ENCODE measurements at places on chromosomes 12 and 14.

- no peak for DNase-seq
Measured at GRCh38 chr12:1807087-1807860, 13.1 kb upstream of the LRTM2 start.

GRCh38 chr14:103156651-103157378, 33.6 kb downstream of the TNFAIP2 start:
- no peak for DNase-seq

DNA sequence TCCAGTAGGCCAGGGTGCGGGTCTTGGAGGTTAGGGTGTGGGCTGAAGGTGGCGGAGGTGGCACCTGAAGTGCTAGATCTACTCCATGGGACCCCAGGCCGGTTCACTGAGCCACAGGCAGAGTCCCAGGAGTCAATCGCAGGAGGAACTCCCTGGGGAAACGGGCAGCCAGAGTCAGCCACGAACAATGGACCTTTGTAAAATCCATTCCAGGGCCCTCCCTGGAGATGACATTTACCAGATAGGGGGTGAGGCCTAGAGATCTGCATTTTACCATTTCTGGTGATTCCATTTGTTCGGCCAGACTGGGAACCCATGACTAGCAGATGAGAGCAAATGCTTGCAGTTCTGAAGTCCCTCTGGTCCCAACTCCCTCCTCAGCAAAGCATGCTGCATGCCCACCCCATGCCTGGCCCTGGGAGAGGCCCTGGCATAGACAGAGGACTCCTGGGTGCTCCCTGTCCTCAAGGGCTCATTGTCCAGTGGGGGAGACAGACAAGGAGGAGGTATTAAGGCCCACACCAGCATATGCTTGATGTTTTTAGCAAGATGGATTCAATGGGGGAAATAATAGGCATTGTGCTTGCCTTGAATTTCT, 115.5 kb downstream of the EML1 start:
- DNase-seq = no peak

DNA sequence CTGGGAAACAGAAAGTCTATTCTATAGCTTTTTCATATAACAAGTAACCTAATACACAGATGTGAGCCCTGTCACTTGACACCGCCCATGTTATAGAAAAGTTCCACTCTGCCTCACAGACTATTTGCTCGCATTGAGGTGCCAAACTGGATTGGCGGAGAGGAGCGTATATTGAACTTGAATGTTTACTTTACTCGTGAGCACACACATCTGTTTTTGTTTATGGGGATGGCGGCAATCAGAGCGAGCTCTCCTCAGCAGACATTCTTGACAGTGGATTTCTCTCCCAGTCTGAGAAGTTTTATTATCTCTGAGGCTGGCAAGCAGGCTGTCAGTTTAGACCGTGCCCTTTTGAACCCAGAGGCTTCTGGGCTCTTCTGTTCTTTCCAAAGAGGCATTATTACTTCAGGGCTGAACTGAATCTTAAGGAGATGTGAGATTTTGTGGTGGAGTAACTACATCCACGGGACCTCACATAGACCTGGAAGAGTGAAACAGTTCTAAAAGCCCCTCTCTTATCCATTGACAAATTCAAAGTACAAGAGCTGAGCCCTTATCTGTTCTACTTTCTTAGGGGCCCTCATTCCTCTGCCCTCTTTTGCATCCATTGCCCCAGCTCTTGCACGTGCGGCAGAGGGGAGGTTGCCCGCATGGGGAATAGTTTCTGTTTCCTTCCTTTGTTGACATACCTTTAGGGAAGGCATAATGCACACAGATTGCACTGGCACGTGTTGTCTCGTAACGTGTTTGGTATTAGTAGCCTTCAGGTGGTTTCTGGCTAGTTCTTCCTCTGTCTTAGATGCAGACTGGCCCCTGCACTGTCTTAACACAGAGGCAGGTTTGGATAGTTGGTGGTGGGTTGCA, 68.2 kb downstream of the DRAM1 start:
- DNase-seq = no peak

- DNase-seq = no peak
Measured at GRCh38 chr12:49051373-49051764, 9.2 kb downstream of the KMT2D start.

- DNase-seq = peak; percentile 57
Measured at GRCh38 chr14:52313903-52314594, at the start of gene PTGER2. Gene PTGER2 (plus strand): TSS chr14:52314312. CDS start chr14:52314549, 237 bp downstream.

DNA sequence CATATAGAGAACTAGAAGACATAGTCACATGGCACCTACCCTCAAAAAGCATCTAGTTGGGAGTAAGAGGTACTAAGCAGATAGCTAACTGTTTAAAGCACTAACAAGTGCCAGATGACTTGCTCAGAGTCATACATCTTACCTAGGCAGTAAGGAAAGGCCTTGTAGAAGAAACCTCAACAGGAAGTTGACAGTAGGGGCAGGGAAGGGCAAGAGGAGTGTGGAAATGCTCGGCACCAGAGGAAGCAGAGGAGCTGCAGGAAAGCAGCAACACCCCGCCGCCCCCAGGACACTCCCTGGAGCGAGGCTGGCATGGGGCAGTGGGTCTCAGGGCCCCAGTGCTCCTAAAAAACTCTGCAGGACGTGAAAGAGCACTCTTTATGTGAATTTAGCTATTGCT, 92.9 kb downstream of the PPP2R5C start:
- DNase-seq = no peak

DNA sequence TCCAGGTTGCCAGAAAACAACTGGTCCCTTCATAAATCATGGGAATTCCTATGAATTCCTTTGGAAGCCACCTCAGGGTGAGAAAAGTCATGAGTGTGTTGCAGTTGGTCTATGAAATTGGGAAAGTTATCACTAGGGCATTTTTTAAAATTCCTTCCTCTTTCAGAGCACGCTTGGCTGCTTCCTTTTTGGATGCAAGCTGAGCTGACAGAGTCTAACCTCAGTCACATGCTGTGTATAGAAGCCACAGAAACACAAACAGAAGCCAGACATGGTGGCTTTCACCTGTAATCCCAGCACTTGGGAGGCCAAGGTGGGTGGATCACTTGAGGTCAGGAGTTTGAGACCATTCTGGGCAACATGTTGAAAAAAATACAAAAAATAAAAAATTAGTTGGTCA, 21.7 kb upstream of the HELB start:
- no peak for DNase-seq

DNA sequence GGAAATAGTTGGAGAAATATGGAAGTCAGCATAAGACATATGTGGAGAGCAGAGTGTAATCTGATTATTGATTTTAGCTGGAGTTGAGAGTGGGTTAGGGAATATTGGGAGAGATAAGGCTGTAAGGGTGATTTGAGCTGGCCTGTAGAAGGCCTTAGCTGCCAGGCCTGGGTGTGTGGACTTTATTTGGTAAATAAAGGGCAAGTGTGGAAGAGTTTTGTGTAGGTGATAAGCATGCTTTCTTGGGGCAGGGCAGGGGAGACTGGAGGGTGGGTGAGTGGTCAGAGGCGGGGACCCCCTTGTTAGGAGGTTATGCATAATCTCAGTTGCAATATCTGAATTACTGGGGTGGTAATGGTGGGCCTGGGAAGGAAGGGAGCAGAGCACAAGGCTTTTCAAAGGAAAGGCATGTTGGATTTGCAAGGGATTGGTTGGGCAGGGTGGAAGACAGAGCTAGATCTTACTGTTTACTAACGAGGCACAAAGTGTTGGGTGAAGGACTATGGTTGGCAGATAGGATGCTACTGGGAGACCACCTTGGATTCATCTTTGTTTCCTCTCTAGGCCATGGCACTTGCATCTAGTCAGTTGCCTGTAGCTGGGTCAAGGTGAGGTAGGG, 5.5 kb downstream of the KHNYN start:
- DNase-seq = no peak

DNA sequence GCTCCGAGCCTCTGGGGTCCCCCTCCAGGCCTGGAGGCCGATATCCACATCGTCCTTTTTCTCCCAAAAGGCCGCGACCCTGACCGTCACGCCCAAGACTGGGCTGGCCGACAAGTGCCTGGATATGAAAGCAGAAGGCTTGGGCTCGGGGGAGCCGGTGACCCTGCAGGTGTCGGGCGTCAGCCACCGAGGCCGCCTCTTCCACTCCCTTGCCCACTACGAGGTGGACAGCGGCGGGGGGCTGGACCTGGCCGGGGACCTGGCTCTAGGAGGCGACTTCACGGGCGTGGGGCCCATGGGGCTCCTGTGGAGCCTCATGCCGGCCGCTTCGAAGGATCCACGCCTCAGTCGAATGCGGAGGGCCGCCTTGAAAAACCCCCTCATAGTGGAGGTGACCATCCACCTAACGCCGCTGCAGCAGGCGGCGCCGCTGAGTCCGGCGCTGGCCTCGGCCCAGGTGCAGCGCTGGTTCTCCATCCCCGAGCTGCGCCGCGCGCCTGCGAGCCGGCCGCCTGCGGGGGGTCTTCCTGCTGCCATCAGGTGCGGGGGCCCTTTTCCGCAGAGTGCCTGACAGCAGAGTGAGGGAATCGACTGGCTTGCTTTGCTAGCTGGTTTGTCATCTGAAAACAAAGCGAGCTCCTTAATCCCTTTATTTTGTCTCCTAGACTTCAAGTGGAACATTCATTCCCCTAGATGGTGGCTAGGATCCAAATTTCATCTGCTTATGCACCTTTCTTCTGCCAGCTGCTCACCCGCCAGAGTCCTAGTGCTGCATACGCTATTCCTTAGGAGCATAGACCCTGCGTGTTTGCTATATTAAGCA, 10.6 kb upstream of the DNAL1 start:
- no peak for DNase-seq

GRCh38 chr14:68788275-68788995, 4.4 kb downstream of the ZFP36L1 start:
- DNase-seq = no peak

DNA sequence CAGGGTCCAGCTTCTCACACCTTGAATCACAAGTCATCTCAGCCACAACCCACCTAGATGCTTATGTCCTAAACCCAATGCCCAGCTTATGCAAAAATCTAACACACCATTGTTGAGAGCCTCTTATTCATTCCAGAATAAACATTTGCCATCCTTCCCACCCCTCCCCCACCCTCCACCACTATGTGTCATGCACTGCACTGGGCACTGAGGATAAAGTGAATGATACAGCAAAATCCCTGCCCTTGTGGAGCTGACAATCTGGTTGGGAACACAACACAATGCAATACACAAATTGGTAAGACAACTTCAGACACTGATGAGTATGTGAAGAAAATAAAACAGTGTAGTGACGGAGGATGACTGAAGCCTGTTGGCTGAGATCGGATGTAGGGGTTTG, 1.4 kb upstream of the GLTP start:
- no peak for DNase-seq

DNA sequence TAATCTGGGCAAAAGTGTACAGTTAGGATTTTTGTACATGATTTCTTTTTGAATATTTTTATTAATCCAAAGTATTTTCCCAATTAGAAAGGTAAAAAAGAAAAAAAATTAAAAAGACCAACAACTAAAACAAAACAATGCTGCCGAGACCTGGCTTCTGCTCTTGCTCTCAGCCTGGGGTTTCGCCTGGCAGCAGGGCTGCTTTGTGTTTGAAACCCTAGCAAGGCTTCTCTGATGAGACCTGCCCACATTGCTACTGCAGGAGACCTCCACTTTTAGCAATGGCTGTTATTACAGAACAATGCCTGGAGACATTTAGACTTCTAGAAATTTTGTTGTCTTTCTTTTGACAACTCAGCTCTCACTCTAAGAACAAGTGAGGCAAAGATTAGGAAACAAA, 1153.0 kb upstream of the TMEM132C start:
- DNase-seq = no peak

DNA sequence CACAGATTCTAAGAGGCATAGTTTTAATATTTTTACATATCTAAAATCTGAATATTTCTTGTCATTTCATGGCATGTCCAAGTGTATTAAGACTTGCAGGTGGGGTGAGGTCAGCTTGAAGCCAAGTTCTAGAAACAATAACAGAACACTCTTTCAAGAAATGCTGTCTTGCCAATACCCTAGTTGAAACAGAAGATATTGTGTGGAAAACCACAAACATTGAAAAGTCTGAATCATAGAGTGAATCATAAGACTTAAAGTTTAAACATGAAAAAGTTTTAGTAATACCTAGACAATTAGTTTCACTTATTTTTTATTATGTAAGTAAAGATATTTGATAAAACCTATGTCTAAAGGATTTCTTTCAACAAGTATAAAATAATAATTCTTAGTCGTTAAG, 191.5 kb upstream of the CAND1 start:
- DNase-seq = no peak

- no peak for DNase-seq
Measured at GRCh38 chr12:101004898-101005297, 205.1 kb downstream of the SLC5A8 start.

DNA sequence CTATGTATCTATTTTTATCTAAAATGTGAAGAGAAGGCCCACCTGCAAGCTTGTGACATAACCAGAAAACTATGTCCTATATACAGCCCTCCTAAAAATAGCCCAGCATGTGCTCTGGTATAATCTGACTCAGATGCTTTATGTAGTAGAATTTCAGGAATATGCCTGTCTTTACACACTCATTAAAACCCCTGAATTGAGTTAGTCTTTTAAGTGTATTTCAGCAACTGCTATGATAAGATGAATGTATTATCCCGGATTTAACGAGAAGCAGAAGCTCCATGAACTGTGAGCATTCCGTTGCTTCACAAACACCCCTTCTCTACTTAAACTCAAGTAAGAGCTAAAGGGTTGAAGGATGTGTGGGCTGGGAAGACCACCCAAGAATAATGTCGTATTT, 89.9 kb upstream of the PRICKLE1 start:
- DNase-seq = no peak

DNA sequence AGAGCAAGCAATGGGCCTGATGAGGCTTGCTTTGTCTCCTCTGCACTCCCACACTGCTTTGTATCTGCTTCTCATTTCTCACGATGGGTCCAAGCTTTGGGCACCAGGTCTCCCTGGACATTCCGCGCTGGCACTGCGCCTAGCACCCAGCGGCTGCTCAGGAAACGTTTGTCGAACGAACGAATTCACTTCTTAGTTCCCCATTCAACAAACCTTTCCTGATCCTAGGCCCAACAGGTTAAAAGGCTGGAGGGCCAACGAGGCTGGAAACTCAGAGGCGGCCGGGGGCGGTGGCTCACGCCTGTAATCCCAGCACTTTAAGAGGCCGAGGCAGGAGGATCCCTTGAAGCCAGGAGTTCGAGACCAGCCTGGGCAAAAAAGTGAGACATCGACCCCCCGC, 1.0 kb upstream of the GLRX5 start:
- no peak for DNase-seq

All from T-helper 1 cell (primary cell).